Renal cortical epithelial cell (primary cell): ENCODE measurements at places on chromosomes 5 and 9. TPM values are rescaled to one million over a fixed set of nuclear protein-coding genes. Genes with fewer than 3 reads are reported as not detected.

The DPYSL3 gene
- 16.4 and 27.1 TPM in 2 replicates for total RNA-seq

The IL3 gene
- not detected in 2 replicates for total RNA-seq

The SLC44A1 gene
- 59.6 and 90.4 TPM in 2 replicates for total RNA-seq

The NIPAL4 gene
- total RNA-seq = 1.1 and 2.6 TPM in 2 replicates

The PCDHGC3 gene
- total RNA-seq = 11.8 and 23.6 TPM in 2 replicates
